Vagina (tissue), 2 donors: ENCODE measurements at places on chromosomes 6 and 20. TPM values are rescaled to one million over a fixed set of nuclear protein-coding genes. Genes with fewer than 3 reads are reported as not detected.

GRCh38 chr6:101422251-101422650, 28.7 kb downstream of the GRIK2 start:
- H3K36me3 ChIP-seq = no peaks in the 10 kb centered on the region
- H3K4me1 ChIP-seq = no peaks in the 10 kb centered on the region
- no peaks in the 10 kb centered on the region for H3K27me3 ChIP-seq
- H3K27ac ChIP-seq = no peak overlapping the region
- DNase-seq = no peak
- H3K4me3 ChIP-seq = no peak overlapping the region

- H3K27me3 ChIP-seq = no peaks in the 10 kb centered on the region
- peaks cover 70% of the 10 kb centered on the region for H3K4me1 ChIP-seq
- peak overlapping the region; percentile 100 for H3K4me3 ChIP-seq
- no peaks in the 10 kb centered on the region for H3K36me3 ChIP-seq
- no peak overlapping the region for H3K27ac ChIP-seq
- no peak for DNase-seq
Measured at GRCh38 chr20:3156811-3157619, 2.6 kb downstream of the FASTKD5 start.

GRCh38 chr6:100344761-100345160, 120.0 kb downstream of the SIM1 start:
- H3K27me3 ChIP-seq = no peaks in the 10 kb centered on the region
- DNase-seq = no peak
- no peaks in the 10 kb centered on the region for H3K36me3 ChIP-seq

DNA sequence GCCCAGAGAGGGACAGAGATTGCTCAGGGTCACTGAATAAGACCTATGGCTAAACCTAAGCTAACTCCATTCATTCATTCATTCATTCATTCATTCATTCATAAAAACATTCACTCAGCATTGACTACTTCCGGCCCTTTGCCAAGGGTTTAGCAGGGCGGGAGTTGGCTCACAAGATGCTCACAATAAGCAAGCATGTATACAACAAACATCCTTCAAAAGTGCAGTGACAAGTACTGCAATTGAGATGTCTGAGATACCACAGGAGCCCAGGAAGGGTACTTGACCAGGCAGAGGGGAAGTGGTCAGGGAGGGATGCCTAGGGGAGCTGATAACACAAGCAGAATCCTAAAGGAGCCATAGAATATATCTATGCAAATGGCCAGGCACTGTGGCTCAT, 18.2 kb upstream of the KIAA1755 start:
- H3K4me1 ChIP-seq = peaks cover 7% of the 10 kb centered on the region
- H3K27me3 ChIP-seq = no peaks in the 10 kb centered on the region
- DNase-seq = no peak
- H3K4me3 ChIP-seq = no peak overlapping the region
- H3K27ac ChIP-seq = no peak overlapping the region

DNA sequence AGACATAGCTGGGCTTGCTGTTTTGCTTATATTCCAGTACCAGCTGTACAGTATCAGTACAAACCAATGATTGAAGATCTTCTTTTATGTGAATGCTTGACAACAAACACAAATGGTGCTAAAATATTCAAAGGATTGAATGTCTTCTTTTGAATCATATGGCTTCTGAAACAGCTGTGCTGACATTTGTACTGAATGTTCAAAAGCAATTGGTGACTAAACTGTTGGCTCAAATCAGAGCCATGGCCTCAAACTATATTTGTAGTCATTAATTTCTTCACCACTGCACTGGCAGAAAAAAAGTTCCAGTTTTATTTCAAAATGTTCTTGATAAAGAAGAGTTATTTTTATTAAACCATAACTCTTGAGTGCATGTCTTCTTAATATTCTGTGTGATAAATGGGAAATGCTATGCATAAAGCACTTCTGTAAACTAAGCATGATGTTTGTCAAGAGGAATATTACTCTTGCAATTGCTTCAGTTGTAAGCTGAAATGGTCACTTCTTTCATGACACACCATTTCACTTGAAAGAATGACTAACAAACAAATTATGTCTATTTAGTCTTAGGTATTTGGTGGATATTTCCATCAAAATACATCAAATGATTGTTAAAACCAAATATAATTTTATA, 45.9 kb upstream of the CENPW start:
- DNase-seq = no peak
- H3K4me3 ChIP-seq = no peak overlapping the region
- no peaks in the 10 kb centered on the region for H3K27me3 ChIP-seq
- no peak overlapping the region for H3K27ac ChIP-seq
- H3K36me3 ChIP-seq = no peaks in the 10 kb centered on the region

DNA sequence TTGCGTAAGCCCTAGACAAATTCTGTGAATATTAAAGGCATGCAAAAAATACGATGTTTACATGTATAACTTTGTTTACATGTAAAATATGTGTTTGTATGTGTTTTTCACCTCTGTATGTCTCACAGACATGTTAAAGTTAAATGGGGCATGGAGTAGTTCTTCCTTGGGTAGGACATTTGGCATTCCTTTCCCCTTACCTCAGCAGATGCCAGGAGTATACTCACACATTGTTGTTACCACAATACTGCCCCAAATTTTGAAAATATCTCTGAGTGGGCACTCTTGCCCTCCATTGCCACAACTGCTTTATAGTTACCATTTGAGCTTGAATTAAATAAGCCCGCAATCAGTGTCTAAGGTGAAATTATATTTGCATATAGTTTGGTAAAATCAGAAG, 147.5 kb downstream of the MYO6 start:
- no peak overlapping the region for H3K4me3 ChIP-seq
- H3K36me3 ChIP-seq = peaks cover 8% of the 10 kb centered on the region
- H3K27me3 ChIP-seq = no peaks in the 10 kb centered on the region
- no peak overlapping the region for H3K27ac ChIP-seq
- no peak for DNase-seq

Gene RIMS1
- total RNA-seq = 5.2 TPM

DNA sequence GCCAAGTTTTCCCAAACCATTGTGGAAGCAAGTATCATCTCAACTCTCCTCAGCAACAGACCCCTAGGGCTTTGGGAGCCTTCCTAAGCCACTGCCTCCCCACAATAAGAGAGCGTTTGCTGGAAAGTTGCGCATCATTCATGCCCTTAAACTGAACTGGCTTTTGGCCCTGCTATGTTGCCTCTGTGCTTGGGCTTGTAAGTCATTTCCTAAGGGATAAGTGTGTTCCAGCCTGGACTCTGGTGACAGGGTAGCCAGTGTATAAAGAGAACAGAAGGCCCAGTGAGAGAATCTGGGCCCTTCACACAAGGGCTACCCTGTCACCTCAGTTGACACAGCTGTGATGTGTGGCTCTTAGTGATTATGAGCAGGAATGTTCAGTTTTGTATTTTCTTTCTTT, 77.8 kb downstream of the COL9A1 start:
- H3K27ac ChIP-seq = no peak overlapping the region
- peaks cover 5% of the 10 kb centered on the region for H3K4me1 ChIP-seq
- DNase-seq = no peak
- H3K36me3 ChIP-seq = no peaks in the 10 kb centered on the region
- no peak overlapping the region for H3K4me3 ChIP-seq
- H3K27me3 ChIP-seq = no peaks in the 10 kb centered on the region

Gene KHDC1
- 0.98 TPM for total RNA-seq

Gene ADGRB3
- total RNA-seq = 2.7 TPM

Gene ULBP3
- 1.7 TPM for total RNA-seq

Gene CST4
- not detected for total RNA-seq

GRCh38 chr20:64223526-64224067, 32.0 kb upstream of the PCMTD2 start:
- no peaks in the 10 kb centered on the region for H3K27me3 ChIP-seq
- H3K36me3 ChIP-seq = no peaks in the 10 kb centered on the region
- H3K27ac ChIP-seq = no peak overlapping the region
- H3K4me1 ChIP-seq = peaks cover 16% of the 10 kb centered on the region
- no peak for DNase-seq
- H3K4me3 ChIP-seq = no peak overlapping the region

GRCh38 chr6:133786016-133786415, 102.9 kb upstream of the TCF21 start:
- H3K27me3 ChIP-seq = no peaks in the 10 kb centered on the region
- no peaks in the 10 kb centered on the region for H3K4me1 ChIP-seq
- H3K27ac ChIP-seq = no peak overlapping the region
- DNase-seq = no peak

Gene TULP4
- total RNA-seq = 79.8 TPM

GRCh38 chr6:100202417-100203194, 208.6 kb upstream of the MCHR2 start:
- DNase-seq = no peak
- no peak overlapping the region for H3K4me3 ChIP-seq
- H3K4me1 ChIP-seq = no peaks in the 10 kb centered on the region
- no peaks in the 10 kb centered on the region for H3K27me3 ChIP-seq
- H3K27ac ChIP-seq = peak overlapping the region; percentile 20

DNA sequence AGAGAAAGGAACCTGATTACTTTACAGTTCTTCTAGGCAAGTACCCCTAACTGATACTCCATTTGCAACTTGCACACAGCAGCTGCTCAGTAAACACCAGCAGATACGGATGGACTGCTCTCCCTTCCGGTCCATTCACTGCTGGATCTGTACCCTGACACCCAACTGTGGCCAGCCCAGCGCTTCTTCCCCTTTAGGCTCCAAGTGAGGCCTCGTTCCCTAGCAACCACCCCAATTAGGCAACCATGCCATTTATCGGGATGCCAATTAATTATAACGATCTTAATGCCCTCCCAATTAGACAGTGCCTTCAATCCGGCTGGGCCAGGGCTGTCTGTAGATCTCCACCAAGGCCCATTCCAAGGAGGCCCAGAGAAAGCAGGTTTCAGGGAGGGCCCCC, 3.2 kb downstream of the SULF2 start:
- no peak for DNase-seq
- H3K27me3 ChIP-seq = no peaks in the 10 kb centered on the region
- H3K4me3 ChIP-seq = no peak overlapping the region
- H3K27ac ChIP-seq = no peak overlapping the region
- peaks cover 50% of the 10 kb centered on the region for H3K4me1 ChIP-seq

GRCh38 chr6:650098-650497, 6.8 kb downstream of the HUS1B start:
- no peaks in the 10 kb centered on the region for H3K36me3 ChIP-seq
- H3K4me3 ChIP-seq = no peak overlapping the region
- H3K27me3 ChIP-seq = no peaks in the 10 kb centered on the region
- no peak for DNase-seq

DNA sequence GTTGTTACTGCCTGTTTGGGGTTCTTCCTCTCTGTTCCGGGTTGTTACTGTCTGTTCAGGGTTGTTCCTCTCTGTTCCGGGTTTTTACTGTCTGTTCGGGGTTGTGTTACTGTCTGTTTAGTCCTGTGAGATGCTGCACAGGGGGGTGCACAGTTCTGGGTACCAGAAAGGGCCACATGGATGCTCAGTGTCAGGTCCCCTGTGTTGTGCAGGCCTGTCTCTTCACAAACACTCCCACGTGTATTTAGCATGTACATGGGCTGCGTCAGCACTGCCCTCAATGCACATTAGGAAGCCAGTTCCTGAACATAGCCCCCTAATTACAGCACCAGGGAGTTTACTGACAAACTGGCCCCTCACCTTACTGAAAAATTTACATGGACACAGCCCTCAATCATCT, 118.5 kb downstream of the DLL1 start:
- no peak overlapping the region for H3K4me3 ChIP-seq
- H3K4me1 ChIP-seq = peaks cover 36% of the 10 kb centered on the region
- no peak for DNase-seq
- H3K27me3 ChIP-seq = no peaks in the 10 kb centered on the region
- H3K27ac ChIP-seq = no peak overlapping the region
